Uterus (tissue), 4 donors: ENCODE measurements at places on chromosomes 1 and 21. TPM values are rescaled to one million over a fixed set of nuclear protein-coding genes. Genes with fewer than 3 reads are reported as not detected.

The LRRC53 gene
- total RNA-seq, result not detected

DNA sequence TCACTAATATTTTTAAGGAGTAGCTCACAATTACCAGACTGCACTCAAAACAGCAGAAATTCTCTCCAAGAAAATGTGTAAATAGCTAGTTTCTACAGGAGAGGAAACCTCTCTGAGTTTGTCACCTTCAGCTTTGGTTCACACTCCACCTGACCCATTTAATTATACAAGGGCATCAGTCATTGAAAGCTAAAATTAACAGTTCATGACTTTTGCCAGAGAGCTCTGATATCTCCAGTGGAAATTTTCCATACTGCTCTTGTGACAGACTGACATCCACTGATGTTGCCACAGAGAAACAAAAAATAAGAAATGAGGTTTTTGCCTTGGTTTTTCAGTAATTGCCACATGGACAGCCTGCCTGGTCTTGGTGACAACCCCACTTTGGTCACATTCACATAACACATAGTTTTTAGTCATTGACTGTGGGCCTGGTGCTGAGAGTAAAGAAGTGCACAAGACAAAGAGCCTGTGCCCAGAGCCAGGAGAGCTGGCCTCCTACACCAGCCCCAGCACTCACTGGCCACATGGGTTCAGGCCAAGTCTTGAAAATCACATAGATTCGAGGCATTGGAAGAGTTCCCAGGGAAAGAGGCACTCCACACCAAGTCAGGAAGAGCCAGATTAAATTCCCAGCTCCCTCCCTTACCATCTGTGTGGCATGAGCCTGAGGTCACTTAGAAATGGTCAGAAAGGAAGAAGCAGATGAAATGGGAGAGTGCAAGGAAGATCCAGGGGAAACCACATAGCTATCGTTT, 13.8 kb upstream of the SIM2 start:
- no peaks in the 10 kb centered on the region for H3K27me3 ChIP-seq
- H3K27ac ChIP-seq, result no peak overlapping the region
- H3K4me3 ChIP-seq, result no peak overlapping the region
- no peak for DNase-seq
- H3K4me1 ChIP-seq, result no peaks in the 10 kb centered on the region

The MAP1LC3C gene
- 5.9 TPM for total RNA-seq

The RSPH1 gene
- total RNA-seq, result 1.7 TPM

DNA sequence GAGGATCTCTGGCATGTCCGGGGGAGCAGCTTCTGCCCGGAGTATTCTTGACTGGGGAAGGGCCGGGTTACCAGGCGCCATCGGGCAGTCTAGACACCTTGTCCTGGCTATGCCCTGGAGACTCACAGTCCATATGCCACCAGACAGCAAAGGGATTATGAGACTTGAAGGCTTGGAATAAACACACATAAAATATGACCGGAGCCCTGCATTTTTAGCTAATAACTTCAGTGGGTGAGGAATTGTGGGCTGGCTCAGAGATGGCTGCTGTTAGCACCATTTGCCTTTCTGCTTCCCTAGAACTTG, 15.5 kb downstream of the NTPCR start:
- no peaks in the 10 kb centered on the region for H3K36me3 ChIP-seq
- no peaks in the 10 kb centered on the region for H3K4me1 ChIP-seq
- no peak overlapping the region for H3K27ac ChIP-seq
- H3K4me3 ChIP-seq, result no peak overlapping the region
- no peaks in the 10 kb centered on the region for H3K27me3 ChIP-seq

The WDR77 gene
- 0.59 TPM for total RNA-seq

The GSTM1 gene
- total RNA-seq, result not detected

GRCh38 chr1:110050602-110051261, 16.3 kb downstream of the STRIP1 start:
- no peak overlapping the region for H3K4me3 ChIP-seq
- no peaks in the 10 kb centered on the region for H3K4me1 ChIP-seq
- no peak for DNase-seq
- no peak overlapping the region for H3K27ac ChIP-seq
- H3K36me3 ChIP-seq, result no peaks in the 10 kb centered on the region

DNA sequence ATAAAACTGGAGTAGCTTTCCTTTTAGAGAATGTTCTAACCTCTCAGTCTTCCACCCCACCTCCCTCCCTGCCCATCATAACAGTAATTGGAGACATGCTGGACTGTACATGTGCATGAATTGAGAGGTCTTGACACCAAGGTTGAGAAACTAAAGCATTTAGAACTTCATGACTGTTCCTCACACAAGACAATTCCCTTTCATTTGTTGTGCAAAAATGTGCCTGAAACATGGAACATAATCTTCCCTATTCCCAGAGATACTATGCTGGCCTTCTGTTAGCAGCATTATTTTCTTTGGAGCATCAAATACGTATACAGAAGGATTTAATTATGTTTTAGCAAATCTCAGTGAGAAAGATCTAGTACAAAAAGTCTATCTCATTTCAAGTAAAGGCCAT, 97.5 kb upstream of the KCNE2 start:
- H3K36me3 ChIP-seq, result no peaks in the 10 kb centered on the region
- no peaks in the 10 kb centered on the region for H3K4me1 ChIP-seq
- DNase-seq, result no peak
- H3K27me3 ChIP-seq, result no peaks in the 10 kb centered on the region

DNA sequence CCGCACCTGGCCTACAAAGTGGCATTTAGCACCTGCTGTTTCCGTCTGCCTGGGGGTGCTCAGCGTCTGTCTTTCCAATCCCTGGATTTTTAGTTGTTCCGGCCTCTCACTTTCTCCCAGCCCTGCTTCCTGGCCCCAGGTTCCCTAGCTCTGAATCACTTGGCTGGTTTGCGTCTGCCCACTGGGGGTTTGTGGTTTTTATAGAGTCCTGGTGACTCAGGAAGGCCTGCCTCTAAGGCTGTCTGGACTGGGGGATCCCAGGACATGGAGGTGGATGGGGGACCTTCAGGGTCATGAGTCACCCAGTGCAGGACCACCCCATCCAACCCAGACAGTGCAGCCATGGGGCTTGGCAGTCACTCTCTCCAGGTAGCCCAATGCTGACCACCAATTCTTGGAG, 53.5 kb downstream of the MRPL37 start:
- H3K4me1 ChIP-seq, result peaks cover 9% of the 10 kb centered on the region
- H3K4me3 ChIP-seq, result no peak overlapping the region
- no peak overlapping the region for H3K27ac ChIP-seq
- H3K36me3 ChIP-seq, result no peaks in the 10 kb centered on the region
- no peaks in the 10 kb centered on the region for H3K27me3 ChIP-seq

GRCh38 chr21:15627011-15627410, 102.8 kb upstream of the USP25 start:
- no peaks in the 10 kb centered on the region for H3K36me3 ChIP-seq
- no peaks in the 10 kb centered on the region for H3K4me1 ChIP-seq
- H3K4me3 ChIP-seq, result no peak overlapping the region
- H3K27me3 ChIP-seq, result no peaks in the 10 kb centered on the region
- no peak for DNase-seq

GRCh38 chr1:176786274-176786673, 323.3 kb downstream of the PAPPA2 start:
- no peaks in the 10 kb centered on the region for H3K4me1 ChIP-seq
- no peak for DNase-seq
- H3K36me3 ChIP-seq, result no peaks in the 10 kb centered on the region
- H3K27me3 ChIP-seq, result no peaks in the 10 kb centered on the region
- H3K27ac ChIP-seq, result no peak overlapping the region

- DNase-seq, result no peak
- no peaks in the 10 kb centered on the region for H3K36me3 ChIP-seq
- no peaks in the 10 kb centered on the region for H3K27me3 ChIP-seq
- H3K27ac ChIP-seq, result peak overlapping the region; percentile 51
- H3K4me3 ChIP-seq, result no peak overlapping the region
These were observed 51.2 kb downstream of the PLXNA2 start for GRCh38 chr1:208192995-208193394.

DNA sequence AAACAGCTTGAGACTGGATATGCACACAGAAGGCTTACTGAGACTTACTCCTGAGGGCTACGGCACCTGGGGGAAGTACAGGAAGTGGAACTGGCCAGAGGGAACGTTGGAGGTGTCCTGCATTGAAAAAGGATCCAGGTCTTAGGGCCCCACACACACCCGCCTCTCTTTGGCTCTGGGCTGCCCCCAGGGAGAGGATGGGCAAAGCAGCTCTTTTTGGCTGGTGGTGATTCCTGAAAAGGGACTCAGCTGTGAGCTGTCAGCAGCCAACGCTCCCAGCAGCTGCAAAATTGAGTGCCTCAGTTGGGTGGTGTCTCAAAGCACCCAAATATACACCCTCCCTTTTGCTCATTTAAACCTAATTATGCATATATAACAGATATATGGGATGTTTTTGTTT, 213.2 kb downstream of the TNR start:
- H3K36me3 ChIP-seq, result no peaks in the 10 kb centered on the region
- no peak overlapping the region for H3K4me3 ChIP-seq
- DNase-seq, result no peak
- no peaks in the 10 kb centered on the region for H3K4me1 ChIP-seq
- no peak overlapping the region for H3K27ac ChIP-seq

The ZZZ3 gene
- total RNA-seq, result 36.6 TPM

The NFYC gene
- total RNA-seq, result 63.3 TPM

The KRTAP10-5 gene
- total RNA-seq, result not detected
